GF-D8 (cell line): ENCODE measurements at places on chromosomes 1 and 21.
A peak's percentile ranks its signal among the peaks of the same experiment; 100 is the strongest.

- DNase-seq = no peak
Measured at GRCh38 chr21:44993321-44994046, 53.7 kb downstream of the SLX9 start.

GRCh38 chr1:59249396-59250137 lies 47.3 kb upstream of the FGGY start:
- DNase-seq = no peak

DNA sequence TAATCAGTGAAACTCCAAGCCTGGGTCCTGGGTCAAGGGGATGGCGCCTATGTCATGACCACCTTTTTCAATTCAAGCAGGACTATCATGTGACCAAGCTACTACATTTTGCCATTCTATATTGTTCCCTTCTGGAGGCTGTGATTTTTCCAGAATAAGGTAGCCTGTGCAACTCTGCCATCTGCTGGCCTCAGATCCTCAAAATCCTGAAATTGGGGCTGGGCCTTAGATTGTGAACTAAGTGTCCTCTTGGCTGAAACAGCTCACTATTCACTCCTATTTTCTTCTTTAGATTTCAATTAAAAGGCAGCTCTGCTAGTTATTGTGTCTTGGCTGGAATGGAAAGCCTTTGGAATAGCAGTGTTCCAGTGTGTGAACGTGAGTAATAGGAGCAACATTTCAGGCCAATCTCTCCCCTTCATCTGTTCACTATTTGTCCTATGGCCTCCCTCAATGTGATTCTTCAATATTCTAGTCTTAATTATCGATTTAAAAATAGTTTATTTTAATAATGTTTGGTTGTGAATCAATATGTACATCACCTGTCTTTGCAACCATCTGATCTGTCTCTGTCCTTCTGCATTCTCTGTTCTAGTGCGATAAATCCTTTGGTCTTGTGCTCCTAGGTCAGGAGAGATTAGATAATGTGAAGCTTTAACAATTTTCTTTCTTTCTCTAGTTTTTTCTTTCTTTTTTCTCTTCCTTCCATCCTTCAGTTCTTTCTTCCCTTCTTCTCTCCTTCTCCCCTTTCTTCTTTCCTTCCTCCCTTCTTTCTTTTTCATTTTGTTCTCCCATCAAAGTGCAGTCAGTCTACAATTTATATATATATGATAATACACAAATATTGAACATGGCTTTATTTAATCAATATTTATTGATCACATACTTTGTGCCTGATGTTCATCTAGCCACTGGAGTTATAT lies 69.8 kb downstream of the CR1 start:
- DNase-seq = no peak

- DNase-seq = no peak
Measured at GRCh38 chr1:116999596-116999995, 2.0 kb upstream of the CD101 start.

GRCh38 chr1:112818990-112819689 lies 104.0 kb upstream of the PPM1J start:
- peak; percentile 73 for DNase-seq

DNA sequence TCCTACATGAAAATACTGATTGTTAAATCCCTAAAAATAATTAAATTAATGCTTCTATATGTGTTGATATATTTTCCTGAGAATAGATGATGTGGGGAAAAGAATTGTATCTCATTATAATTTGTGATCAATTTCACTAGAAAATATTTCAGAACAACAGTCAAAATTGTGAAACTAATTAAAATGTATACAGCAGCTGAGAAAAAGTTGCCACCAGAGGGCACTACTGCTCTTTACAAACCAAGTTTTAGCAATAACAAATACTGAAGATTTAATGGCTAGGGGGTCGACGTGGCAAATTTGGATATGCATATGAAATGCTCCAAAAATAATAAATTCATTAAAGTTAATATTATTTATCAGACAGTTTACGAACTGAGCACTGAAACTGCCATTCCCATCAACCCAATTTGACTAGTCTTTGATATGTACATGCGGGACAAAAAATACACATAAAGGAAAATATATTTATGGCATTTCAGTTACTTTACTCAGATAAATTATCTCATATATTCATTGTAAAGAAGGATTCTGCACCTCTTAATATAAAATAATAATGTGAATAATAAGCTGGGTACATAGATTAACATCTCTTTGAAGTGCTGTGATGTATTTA lies 96.3 kb upstream of the TMPRSS15 start:
- DNase-seq = no peak

GRCh38 chr21:38490411-38491020 lies 7.8 kb downstream of the ERG start:
- DNase-seq = no peak

DNA sequence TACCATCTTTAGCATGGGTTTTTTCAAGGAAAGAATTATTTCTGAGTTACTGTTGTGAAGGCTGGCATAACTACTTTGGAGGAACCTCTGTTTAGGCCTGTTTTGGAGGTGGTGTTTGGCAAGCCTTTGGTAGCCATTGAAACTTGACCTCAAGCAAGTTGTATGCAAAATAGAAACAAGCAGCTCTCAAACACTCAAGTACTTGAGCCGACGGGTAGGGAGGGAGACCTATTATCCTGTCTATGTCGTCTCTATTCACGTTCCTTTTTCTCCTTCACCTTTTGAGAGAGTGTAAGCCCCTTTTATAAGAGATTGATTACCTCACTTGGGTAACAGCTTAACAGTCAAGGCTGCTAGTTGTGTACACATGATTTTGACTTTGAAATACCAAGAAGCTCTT lies 878.3 kb upstream of the CXADR start:
- no peak for DNase-seq

- DNase-seq = no peak
Measured at GRCh38 chr1:184956999-184957700, 17.2 kb downstream of the NIBAN1 start.

DNA sequence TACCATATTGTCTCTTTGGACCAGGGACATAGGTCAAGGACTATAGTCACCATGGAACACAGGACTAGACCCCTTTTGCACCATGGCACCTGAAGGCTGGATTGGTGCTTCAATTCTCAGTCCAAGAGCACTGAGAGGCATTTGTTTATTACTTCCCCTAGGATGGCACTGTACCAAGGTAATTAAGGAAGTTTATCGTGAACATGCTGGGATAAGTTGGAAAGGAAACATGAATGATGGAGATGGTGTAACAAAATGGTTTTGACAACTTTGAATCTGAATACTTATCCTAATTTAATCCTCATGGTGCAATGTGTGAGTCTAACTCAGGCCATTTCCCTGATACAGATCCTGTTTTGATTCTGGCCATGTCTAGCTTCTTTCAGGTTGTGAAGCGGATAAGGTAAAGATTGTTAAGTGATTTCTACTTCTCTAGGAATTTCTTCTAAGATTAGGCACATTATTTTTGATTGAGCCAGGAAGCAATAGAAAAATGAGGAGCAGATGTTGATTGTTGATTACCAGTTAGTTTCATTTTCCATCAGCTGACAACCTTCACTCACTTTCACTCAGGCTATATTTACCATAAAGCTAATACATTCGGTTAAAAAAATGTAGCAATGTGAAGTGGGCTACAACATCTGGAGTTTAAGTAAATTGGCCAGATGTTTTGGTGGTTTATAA lies 37.3 kb upstream of the SIPA1L2 start:
- no peak for DNase-seq

DNA sequence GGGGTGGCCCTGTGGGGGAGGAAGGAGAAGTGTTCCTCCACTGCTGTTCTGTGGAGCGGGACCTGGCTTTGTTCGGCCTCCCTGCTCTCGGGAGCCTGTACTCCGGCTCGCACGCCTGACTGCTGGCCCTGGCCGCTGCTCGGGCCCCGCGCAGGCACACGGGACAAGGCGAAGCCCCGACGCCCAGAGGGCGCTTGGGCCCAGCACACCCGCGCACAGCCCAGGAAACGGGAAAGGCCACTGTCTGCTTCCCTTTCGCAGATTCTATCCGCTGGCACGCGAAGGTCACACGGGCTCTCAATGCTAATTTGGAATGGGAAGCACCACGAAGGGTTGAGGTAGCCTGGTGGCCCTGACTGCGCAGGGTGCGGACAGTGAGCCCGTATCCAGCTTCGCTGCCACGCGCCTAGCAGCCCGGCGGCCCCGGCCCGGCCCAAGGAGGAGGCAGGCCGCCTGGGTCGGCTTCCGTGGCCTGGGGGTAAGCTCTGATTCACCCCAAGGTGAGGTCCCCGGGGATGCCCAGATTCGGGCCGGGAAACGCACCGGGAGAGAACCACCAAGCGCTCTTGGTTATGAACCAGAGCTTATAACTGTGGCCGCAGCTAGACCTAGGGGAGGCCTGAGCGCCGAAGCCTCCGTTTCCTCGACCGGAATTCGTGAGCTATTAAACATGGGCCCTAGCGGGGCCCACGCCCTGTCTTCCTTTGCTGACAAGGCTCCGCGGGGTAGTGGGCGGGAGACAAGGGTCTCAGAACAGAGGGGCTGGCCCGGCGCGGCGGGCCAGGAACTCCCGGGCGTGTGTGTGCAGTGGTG lies 19.7 kb upstream of the TBX15 start:
- DNase-seq = no peak

DNA sequence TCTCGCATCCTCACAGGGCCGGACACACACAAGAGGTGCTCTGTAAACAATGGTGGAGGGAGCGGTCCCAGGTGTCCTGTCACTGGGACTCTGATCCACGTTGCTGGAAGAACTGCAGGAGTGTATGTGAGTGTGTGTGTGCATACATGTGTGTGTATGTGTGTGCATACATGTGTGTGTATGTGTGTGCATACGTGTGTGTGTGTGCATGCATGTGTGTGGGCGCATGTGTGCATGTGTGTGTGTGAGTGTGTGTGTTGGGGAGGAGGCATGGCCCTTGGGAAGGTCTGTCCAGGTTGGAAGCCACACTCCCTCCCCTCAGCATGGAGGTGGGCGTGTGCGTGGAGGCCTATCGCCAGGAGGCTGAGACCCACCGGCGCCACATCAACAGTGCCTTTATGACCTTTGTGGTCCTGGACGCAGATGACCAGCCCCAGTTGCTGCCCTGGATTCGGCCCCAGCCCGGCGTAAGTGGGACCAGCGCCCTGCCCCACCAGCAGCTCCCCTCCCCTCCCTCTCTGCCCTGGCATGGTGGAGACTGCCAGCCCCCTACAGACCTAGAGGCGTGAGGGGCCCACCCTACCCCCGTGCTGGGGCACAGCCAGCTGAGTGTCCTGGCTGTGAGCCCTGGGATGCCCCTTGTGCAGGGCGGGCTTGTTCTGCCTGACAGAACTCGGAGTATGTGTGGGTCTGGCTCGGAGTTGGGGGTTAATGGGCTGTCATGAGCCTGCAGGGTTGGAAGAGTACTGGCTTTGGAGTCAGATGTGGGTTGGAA lies 22.2 kb downstream of the FAM151A start:
- no peak for DNase-seq

GRCh38 chr1:197776351-197777105 lies 1.2 kb upstream of the DENND1B start:
- peak; percentile 27 for DNase-seq

DNA sequence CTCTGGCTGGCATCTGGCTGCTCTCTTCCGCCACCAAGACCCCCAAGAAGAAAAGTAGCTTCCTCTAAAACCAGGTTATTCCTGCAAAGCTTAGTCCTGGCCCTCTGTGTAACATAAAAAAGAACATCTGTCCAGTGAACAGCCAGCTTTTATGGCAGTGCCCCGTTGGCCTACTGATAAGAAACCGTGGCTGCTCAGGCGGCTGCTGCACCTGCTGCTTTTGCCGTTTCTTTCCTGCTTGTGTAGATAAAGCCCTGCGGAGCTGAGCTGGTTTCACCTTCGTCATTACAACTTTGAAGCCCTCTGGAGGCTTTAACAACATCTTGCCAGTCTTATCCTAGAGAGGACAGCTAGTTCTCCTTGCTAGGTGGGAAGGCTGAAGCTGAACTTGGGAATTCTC lies 20.5 kb downstream of the ELAPOR1 start:
- DNase-seq = peak; percentile 70

DNA sequence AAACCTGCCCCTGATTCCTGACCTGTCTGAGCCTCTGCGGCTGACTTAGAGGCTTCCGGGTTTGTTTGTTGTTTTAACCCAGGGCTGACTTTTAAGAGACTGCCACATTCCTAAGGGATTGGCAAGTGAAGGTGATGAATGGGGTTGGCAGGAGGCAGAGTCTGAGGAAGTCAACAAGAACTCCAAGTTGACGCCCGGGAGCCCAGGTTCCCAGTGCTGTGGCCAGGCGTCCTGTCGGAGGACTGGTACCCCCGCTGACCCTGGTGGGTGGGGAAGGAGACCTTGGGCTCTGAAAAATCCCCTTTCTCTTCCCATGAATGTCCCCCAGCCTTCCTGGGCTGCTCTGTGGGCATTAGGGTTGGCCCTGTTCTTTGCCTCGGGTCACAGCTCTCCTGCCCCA lies 19.7 kb upstream of the EPS8L3 start:
- no peak for DNase-seq

DNA sequence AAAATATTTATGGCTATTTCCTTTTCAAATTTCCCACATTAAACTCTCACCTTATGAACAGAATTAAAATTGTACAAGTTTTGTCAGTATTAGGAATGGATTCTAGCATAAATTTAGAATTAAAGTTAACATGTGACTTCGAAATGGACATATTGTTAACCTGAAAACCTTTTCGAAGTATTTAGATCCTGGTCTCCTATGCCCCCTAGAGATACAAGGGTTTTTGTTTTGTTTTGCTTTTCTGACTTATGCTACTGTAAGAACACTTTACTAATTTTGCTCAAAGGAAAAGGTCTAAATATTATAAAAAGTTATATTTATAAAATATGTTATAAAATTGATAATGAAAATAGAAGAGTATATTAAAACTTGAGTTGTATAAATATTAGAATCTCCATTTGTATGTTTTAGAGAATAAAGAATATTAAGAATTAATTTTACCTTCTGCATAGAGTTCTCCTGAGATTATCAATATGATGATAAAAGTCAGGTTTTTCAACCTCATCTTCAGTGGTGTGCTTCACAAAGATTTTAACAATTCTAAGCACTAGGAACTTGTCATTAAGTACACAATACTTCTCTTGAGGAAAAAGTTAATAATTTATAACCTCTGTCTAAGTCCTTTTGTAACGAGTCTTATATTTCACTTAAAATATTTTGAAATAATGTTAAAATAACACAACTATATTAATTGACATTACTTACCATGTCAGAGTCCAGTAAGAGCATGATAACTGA lies at the start of gene F13B:
Gene F13B (minus strand): TSS at position 542 of the 738 bp plus-strand sequence. CDS start 37 bp downstream, at position 505.
- no peak for DNase-seq

DNA sequence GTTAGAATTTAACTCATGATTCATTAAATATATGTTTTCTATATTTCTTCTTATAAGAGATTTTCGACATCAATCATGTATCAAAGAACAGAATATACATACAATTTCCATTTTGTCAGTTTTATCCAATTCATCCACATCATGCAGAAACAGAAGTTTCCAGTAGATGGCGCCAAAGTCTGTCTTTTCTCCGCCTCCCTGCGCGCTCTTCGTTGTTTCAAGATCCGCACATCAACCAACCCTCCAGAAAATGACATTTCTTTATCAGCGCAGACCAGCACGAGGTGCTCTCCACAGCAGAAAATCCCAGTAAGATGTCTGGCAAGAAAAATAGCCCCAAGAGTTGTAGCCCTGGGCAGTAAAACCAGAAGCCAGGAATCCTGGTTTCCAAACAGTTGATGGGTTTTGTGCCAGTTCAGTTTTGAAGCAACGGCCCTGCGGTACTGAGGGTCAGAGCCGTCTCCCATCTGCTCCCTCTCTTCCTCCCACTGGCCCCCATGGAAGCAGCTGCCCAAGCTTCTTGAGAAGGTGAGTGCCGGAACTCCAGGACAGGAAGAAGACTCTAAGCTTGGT lies 38.6 kb upstream of the GPR137B start:
- DNase-seq = no peak

- DNase-seq = no peak
Measured at GRCh38 chr1:112603541-112603940, 15.4 kb downstream of the ST7L start.
